ENCODE measurements at places on chromosomes 3 and 15.

GRCh38 chr15:66819084-66819483 is 117.0 kb downstream of the SMAD6 start:
- no peak for DNase-seq

GRCh38 chr3:127900536-127900935 is 14.5 kb upstream of the KBTBD12 start:
- DNase-seq = no peak

DNA sequence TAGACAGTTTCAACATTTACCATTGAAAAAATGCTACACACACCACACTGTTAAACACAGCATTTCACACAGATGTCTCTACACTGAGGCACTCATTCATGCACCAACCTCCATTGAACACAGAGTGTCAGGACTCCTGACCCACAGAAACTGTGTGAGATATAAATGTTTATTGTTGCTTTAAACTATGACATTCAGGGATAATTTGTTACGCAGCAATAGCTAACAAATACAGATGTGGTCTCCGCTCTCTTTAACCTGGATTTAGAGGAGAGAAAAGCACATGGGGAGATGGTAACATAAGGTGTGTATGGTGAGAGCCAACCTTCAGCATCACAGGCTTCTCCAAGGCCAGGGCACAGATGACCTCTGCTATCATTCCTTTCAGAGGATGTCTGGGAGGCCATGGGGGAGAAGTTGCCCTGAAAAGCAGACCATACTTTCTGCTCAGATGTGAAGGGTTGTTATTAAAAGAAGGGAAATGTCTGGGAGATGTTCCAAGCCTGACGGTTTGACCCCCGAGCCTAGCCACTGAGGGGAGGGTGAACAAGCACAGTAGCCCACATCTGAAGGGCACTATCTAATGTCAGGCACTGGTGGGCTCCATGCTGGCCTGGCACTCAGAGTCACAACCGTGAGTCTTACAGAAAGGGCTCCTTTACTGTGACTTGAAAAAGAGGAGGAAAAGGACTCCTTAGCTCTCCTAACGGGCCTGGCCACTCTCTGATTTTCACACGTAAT is 284.5 kb upstream of the TLE3 start:
- no peak for DNase-seq

DNA sequence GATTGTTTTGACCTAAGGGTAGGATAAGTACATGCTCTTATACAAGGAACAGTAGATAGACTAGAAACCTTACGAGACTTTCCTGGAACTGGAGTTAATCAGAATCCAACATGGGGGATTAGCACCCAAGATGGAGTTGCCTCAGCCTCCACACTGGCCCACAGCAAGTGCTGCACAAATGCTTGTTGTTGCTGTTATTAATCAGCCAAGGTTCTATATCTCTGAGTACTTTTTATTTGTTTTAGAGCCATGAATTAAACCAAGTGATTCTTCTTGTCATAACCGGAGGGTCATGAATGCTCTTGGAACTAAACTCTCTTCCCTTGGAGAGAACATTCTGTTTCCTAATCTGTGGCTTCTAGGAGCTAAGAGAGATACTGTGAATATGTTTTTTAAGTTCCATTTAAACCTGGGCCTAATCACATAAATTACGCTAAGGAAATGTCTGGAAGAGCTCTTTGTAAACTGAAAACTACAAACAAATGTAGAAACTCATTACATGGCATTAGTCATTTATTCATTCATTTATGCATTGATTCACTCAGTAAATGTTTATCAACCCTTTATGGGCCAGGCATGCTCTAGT is 5.7 kb upstream of the IL16 start:
- no peak for DNase-seq

DNA sequence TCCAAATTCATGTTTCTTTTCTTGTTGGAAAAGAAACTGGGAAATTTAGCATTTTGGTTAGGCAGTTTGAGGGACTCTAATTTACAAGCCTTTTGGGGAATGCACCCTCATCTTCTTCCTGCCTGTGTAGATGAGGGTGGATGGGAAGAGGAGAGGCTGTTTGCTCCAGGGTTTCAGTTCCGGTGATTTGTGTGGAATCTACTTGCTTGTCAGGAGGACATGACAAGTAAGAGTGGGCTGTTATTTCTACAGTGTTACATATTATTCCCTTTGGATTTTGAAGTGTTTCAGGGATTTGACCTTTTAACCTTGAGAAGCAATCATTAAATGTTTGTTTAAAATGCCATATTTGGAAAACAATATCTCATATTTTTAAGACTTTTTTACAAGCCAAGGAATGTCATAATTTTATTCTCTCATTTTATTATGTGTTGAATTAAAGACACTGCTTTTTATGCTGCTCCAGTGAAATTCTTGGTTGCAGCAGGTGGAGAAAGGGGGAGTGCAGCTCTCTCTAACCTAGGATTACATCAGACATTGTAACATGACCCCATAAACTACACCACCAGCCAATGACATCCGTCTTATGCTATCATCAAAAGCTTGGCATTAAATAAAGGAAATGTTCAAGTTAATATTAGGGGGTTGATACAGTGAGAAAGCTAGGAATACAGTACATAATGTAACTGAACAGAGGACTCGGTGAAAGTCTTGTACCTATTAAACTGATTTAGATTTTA is 30.2 kb downstream of the PLAAT1 start:
- no peak for DNase-seq

DNA sequence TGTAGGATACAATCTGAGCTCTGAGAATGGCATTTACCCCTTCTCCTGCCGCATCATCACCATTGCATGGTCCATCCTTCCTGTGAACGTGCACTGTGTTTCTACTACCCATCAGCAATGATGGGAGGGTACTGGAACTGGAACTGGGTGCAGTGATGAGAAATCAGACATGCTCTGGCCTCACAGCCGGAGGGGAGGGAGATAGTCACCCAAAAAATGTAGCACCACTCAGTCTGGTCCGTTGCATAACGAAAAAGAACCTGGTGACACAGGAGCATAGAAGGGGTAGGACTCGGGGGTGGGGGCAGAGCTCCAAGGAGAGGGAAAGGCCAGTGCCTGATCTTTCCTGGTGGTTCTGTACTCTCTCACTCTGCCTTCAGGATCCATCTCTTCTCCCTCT is 205.0 kb downstream of the RPLP1 start:
- no peak for DNase-seq

- peak; percentile 84 for DNase-seq
These were observed 888 bp downstream of the PPP2R3A start for GRCh38 chr3:135966271-135966961.

DNA sequence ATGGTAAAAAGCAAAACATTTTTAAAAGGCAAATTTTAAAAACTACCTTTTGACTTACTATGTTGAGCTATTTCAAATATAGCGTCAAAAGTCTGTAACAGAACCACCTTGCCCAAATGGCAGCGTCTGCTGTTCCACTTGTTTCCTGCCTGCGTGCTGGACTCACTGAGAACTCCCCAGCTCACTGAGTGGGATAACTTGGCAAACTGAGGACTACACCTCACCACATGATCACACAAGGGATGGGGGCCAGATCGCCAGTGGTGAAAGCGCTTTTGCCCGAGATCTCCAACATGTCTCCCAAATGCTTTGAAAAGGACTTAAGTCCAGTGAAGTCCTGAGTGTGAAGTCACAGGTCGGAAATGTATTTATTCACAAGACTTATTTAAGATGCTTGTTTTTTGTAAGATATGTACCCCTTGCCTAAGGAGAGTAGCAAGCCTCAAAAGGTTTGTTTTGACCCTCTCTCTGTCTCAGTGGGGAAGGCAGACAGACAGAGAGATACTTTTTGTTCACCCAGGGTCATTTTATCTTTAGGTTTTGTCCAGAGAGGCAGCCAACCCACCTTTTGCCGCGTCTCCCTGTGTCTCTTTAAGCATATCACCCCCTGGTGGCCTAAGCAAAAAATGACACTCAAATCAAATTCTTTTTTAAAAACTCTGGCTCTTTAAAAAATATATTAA is 192.6 kb downstream of the PDZRN3 start:
- DNase-seq = peak; percentile 48

GRCh38 chr3:115146032-115146417 is 1.1 kb downstream of the ZBTB20 start:
- peak; percentile 78 for DNase-seq

DNA sequence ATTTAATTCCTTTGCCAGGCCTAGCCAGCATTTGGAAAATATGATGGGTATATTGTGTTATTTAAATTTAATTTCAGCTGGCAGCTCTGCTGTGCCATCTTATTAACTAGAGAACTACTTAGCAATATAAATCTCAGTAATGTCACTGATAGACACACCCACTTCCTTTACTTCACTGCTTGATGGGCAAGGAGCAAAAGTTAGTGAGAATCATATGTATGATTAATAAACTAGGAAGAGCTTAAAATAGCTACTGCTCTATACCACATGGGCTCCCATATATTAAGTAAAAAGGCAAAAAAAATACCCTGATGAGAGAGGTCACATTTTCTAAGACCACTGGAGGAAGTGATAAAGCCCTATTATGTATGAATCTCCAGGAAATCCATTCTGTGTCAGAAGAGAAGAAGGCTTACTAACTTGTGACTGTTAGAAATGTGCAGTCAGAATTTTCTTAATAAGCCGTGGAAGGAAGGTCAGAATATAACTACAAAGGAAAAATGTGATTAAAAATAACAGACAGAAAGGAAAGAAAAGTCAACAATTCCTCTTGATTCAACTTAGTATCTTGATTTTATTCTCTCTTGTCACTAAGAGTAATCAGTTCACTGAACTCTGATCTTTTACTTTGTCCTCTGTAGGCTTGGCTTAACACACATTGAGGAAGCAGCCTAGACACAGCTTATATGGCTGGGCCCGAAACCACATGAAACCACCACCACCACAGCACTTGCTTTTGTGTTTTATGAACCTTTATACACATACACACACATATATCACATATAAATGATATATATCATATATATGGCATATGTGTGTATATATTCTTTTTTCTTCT is 1233.9 kb upstream of the ALCAM start:
- DNase-seq = no peak

DNA sequence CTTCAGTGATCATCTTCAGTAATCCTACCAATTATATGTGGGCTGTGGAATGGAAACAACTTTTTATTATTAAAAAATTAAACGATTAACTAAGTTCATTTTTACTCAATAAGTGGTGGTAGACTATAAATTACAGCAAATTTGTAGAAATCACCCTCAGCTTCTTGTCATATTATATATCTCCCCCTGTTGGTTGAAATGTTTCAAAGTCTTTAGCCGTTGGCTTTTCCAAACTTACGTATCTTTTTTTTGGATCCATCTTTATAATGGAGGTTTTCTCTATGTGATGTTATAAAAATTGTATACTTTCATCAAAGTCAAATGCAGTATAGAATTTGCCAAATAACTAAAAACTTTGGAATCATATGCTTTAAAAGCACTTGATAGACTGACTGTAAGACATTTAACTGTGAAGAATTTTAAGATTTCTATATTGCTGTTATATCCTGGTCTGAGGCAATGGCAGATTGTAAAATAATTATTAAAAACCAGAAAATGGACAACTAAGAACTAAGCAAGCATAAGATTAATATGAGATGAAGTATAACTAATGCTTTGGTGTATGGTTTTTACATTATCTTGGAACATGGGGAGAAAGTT is 44.7 kb downstream of the ATP11B start:
- no peak for DNase-seq

- DNase-seq = no peak
These were observed 148.9 kb downstream of the DNAJB8 start for GRCh38 chr3:128317698-128318231.

DNA sequence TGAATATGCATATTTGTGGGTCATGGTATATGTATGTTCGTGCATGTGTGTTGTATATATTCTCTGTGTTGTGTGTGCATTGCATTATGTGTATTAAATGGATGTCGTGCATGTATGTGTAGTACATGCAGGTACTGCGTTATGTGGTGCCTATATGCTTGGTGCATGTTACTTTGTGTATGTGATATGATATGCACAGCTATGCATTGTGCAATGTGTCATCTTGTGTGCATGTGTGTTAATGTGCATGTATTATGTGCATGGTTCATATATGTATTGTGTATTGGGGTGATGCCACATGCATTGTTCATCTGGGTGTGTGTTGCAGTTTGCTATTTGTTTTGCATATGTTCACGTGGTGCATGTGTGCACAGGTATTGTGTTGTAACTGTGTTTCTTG is 2.9 kb downstream of the GALNT15 start:
- DNase-seq = no peak

- DNase-seq = no peak
These were observed 37.2 kb downstream of the CCDC54 start for GRCh38 chr3:107414325-107414964.

- DNase-seq = no peak
These were observed 287.6 kb downstream of the IL5RA start for GRCh38 chr3:2822611-2823010.

DNA sequence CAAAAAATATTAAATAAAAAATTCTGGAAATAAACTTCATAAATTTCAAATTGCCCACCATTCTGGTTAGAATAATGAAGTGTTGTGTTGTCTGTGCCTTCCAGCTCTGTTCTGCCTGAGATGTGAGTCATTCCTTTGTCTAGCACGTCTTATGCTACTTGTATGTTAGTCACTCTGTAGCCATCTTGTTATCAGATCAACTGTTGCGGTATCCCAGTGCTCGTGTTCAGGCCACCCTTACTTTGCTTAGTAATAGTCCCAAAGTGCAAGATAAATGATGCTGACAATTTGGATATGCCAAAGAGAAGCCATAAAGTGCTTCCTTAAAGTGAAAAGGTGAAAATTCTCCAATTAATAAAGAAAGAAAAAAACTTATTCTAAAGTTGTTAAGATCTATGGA is 527.5 kb downstream of the NAALADL2 start:
- DNase-seq = no peak

- DNase-seq = no peak
These were observed 61.1 kb downstream of the DUT start for GRCh38 chr15:48392356-48392755.

DNA sequence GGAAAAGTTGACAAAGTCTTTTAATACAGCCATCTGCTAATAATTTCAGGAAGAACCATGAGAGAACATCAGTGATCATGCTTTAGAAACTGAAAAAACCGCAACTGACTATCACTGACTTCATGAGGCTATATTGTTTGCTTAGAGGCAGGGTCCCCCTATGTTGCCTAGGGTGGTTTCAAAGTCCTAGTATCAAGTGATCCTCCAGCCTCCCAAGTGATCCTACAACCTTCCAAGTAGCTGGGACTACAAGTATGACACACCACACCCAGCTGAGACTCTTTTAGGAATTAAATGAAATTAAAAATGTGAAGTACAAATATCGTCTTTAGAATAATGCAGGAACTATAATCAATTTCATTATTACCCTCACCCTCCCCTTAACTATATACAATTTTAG is 58.3 kb upstream of the CSPG5 start:
- DNase-seq = no peak

DNA sequence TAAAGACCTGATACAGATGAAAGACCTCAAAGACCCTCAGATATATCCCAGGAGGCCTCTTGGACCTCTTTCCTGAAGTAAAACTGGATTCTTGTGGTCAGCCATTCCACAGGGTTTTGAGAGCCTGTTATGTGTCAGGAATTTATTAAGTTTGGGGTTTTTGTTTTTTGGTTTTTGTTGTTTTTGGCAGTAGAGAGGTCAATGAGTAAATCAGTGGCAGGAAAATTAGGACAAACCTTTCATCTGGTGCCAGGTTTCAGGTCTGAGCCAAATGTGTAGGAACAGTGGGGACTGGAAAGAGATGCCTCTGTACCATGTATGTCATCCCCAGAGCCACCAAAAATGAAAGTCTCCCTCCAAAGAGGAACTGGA is 520.4 kb upstream of the MDFIC2 start:
- DNase-seq = no peak

Measured in NCI-H1417 (cell line).